ENCODE measurements at places on chromosomes 3 and 15. TPM values are rescaled to one million over a fixed set of nuclear protein-coding genes. Genes with fewer than 3 reads are reported as not detected.

The SLC22A13 gene
- total RNA-seq = not detected

The SCAMP5 gene
- total RNA-seq = 14.0 TPM

The HRG gene
- total RNA-seq = not detected

The GOLGA8T gene
- 1.6 TPM for total RNA-seq

The ATP13A5 gene
- total RNA-seq = not detected

The GP9 gene
- not detected for total RNA-seq

The APEH gene
- 59.0 TPM for total RNA-seq

The PP2D1 gene
- not detected for total RNA-seq

The SATB1 gene
- 0.13 TPM for total RNA-seq

The NRROS gene
- not detected for total RNA-seq

The GOLGA6A gene
- 0.09 TPM for total RNA-seq

All from A549 treated with CpdA at 1 μM for 4 hours (cell line).